ENCODE measurements at places on chromosomes 7 and 10. TPM values are rescaled to one million over a fixed set of nuclear protein-coding genes. Genes with fewer than 3 reads are reported as not detected.

NPTX2 gene
- total RNA-seq: 6.0 TPM

JCAD gene
- total RNA-seq: 2.2 TPM

TMEM130 gene
- 0.12 TPM for total RNA-seq

MRPL32 gene
- total RNA-seq: 26.8 TPM

CTAGE6 gene
- total RNA-seq: 0.23 TPM

AKR1D1 gene
- not detected for total RNA-seq

OR2A12 gene
- not detected for total RNA-seq

GTPBP10 gene
- 17.9 TPM for total RNA-seq

WIPF3 gene
- total RNA-seq: not detected

SLIT1 gene
- 0.35 TPM for total RNA-seq

ANKRD22 gene
- not detected for total RNA-seq

SEMA3D gene
- 17.9 TPM for total RNA-seq

TDRD1 gene
- total RNA-seq: 7.7 TPM

PTPN12 gene
- total RNA-seq: 20.1 TPM

HTR5A gene
- not detected for total RNA-seq

STEAP1B gene
- 7.3 TPM for total RNA-seq
